ENCODE measurements at places on chromosomes 7 and 10. TPM values are rescaled to one million over a fixed set of nuclear protein-coding genes. Genes with fewer than 3 reads are reported as not detected.

DNA sequence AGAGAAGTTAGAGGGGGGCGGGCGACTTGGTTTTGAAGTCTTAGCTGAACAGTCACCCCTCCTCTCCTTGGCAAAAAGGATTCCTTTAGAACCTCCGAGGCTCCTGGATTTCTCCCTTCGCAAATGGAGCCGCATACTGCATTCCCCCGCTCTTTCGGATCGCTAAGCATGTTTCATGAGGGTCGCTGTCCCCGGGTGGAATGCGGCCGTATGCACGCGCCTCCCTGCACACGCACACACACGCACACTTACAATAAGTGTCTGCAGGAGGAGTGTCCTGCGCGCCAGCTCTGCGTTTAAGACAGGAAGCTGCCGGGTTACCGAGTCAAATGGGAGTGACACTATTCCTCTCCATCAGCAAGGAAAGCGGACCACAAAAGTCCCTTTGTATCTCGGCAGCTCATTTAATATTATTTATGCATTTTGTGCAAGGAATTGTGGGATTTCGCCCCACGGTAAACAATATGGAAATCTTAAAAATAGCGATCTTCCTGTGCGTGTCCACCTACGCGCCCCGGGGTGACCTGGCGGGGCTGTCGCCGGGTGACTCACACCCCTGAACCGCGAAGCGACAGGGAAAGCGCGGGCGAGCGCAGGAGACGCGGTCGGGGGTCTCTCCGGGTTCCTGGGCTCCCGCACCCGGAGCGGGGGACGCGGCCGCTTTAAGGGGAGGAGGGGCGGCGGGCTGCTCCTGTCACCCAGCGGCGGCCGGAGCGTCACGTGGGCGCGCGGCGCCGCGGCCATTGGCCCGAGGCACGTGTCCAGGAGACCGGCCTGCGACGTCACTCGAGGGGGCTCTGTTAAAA lies 988 bp upstream of the EN2 start:
- H3K27me3 ChIP-seq: peaks cover 65% of the 10 kb centered on the region
- H3K4me3 ChIP-seq: peak overlapping the region; percentile 38
- H3K4me1 ChIP-seq: peaks cover 47% of the 10 kb centered on the region
- H3K27ac ChIP-seq: no peak overlapping the region
- DNase-seq: peak; percentile 90

GRCh38 chr7:20541608-20542349 lies 73.7 kb upstream of the ABCB5 start:
- H3K4me1 ChIP-seq: no peaks in the 10 kb centered on the region
- no peak for DNase-seq

GRCh38 chr7:139068544-139069399 lies 32.9 kb upstream of the ZC3HAV1L start:
- H3K36me3 ChIP-seq: peaks cover 100% of the 10 kb centered on the region
- H3K27me3 ChIP-seq: no peaks in the 10 kb centered on the region
- H3K4me3 ChIP-seq: no peak overlapping the region
- no peak overlapping the region for H3K27ac ChIP-seq

The SFTPA1 gene
- total RNA-seq: not detected

Measured in stomach (tissue), 19 donors.